ENCODE measurements at places on chromosomes 4 and X.

GRCh38 chr4:79679859-79680258 lies 271.8 kb upstream of the GK2 start:
- DNase-seq, result no peak

DNA sequence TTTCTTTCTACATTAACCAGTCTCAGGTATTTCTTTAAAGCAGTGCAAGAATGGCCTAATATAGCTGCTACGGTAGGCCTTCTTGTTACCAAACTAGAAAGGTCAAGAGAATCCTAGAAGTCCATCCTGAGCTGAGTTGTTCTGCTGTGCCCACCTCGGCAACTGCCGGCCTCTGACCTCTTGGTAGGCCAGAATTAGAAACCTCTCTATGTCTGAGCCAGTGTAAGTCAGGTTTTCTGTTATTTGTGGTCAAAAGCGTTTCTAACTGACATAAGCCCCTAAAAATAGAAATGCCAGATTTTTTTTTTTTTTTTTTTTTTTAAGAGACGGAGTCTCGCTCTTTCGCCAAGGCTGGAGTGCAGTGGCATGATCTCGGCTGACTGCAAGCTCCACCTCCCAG lies 43.1 kb downstream of the SOWAHB start:
- no peak for DNase-seq

GRCh38 chrX:31070057-31070468 lies 1.8 kb downstream of the FTHL17 start:
- no peak for DNase-seq

DNA sequence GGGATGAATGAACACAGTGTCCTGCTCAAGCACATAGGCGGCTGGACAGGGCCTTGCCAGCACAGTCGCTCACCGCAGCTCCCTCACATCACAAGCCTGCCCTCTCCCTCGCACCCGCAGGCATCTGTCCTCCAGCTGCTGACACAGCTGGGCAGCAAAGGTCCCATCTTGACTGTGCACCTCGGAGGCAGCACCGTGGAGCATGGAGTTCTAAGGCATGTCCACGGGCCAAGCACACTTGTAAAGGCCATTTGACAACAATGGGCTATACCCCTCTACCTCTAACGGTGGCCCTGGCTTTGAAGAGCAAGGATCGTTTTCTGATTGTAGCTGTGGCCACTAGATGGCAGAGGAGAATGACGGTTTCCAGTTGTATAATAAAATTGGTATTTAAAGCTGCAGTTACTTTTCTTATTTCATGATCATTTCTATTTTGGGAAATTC lies 53.8 kb downstream of the APLN start:
- peak; percentile 55 for DNase-seq

DNA sequence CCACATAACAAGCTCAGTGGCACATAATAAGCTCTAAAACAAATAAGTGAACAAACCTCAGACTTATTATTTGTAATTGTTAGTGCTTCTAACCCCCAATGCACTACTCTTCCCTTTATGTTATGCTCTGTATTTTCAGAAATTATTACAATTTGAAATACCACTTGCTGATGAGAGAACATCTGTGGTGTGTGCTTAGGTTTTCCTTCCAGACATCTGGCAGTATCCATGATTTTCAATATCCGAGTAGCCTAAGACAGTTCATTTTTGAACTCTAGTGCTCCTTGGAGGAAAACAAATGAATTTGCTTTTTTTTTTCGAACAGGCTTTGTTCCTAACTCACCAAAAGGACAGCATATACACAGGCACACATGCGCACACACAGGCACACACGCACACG lies 278.7 kb upstream of the CLNK start:
- DNase-seq, result no peak

GRCh38 chr4:104906276-104906675 lies 240.4 kb upstream of the TET2 start:
- DNase-seq, result peak; percentile 50

- no peak for DNase-seq
Observed at GRCh38 chr4:2688697-2689096, 67.4 kb downstream of the TNIP2 start.

- DNase-seq, result peak; percentile 33
Observed at GRCh38 chr4:94507708-94508107, 56.0 kb downstream of the PDLIM5 start.

- DNase-seq, result no peak
Observed at GRCh38 chr4:90293320-90293719, 166.1 kb downstream of the CCSER1 start.

- DNase-seq, result no peak
Observed at GRCh38 chr4:124610211-124610610, 102.3 kb downstream of the ANKRD50 start.

DNA sequence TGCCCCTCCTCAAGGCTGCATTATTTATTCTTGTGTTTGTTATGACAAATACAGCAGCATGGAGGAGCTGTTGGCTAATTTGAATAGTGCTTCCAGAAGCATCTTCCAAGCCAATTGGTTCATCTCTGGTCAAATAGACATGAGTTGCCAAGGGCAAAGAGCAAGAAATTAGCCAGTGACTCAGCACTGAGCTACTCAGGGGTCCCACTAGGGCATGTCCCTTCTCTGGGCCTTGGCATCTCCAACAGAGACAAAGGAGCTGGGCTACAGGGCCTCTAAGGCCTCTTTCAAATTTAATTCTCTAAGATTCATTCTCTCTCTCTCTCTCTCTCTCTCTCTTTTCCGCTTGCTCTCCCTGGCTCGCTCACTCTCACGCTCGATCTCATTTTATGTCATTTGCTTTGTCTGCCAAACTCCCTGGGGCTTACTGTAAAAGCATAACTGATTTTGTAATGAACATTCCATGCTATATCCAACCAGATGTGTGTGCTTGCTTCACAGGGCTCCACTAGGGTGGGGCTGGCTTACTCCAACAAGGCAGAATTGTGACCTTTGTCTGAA lies 86.7 kb upstream of the MAGEA4 start:
- DNase-seq, result peak; percentile 44

DNA sequence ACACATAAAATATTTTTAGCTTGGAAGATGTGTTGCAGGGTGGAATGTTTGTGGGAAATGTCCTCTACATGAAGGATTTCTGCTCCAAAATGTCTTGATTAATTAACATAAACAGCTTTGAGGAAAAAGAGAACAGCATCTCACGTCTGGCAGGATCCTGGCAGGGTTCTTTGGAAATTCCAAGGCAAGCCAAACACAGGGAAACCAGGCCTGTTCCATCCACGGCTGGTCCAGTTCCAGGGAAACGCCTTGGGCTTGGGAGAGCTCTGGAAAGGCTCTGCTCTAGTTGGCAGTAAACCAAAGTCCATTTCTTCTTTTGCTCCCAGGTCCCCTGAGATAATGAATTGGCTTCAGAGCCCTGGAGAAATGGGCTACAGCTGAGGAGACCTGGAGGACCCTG lies 42.4 kb upstream of the GAB1 start:
- DNase-seq, result peak; percentile 84

DNA sequence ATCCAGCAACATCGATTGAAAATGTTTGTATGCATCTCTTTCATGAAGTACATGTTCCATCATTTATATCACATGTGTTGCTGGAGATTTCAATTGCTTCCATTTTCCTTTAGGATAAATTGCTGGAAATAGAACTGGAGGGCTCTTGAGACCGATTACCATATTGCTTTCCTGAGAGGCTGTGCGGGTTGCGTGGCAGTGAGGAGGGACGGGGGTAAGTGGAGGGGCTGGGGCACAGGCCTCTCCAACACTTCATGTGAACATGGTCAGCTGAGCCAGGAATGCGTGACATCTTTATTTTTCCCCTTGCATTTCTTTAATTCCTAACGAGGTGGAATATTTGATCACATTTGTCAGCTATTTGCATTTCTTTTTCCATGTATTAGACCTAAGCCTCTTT lies 144.6 kb downstream of the TBL1X start:
- DNase-seq, result no peak

GRCh38 chr4:628821-629635 lies 3.7 kb downstream of the PDE6B start:
- DNase-seq, result no peak

DNA sequence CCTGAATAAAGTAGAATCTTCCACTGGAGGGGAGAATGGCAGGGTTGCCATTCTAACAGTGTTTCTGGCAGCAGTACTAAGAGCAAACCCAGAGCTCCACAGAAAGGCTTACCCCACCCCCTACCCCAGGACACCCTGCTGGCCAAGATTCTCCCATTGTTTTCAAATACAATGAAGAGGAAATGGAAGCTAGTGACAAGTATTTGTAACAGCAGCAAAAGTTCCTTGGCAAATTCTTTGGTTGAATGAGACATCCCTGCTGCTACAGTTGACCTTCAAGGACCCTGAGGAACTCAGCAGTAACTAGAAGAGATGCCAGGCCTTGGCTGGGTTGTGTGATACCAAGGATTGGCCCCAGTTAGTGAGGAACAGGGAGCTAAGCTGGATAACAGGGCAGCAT lies 124.2 kb upstream of the DGKK start:
- no peak for DNase-seq

- DNase-seq, result no peak
Observed at GRCh38 chrX:135944486-135944885, 29.3 kb downstream of the MMGT1 start.

DNA sequence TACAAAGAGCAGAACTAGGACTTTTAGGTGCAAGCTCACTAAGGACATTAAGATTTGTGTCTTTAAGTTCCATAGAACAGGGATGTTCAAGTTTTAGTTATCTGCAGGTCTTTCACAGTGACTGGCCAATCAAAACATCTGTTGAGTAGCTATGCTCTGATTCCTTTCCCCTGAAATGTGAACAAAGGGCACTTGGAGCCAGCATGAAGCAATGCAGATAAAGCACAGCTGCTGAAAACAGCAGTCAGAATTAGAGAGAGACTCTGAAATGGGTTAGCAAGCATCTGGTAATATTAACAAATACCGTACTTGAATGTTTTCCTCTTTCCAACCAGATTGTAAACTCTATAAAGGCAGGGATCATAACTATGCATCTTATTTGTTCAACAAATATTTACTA lies 276.9 kb downstream of the RAB28 start:
- no peak for DNase-seq

GRCh38 chr4:8328866-8329559 lies 59.5 kb downstream of the HTRA3 start:
- no peak for DNase-seq

- no peak for DNase-seq
Observed at GRCh38 chrX:38409289-38409688, 56.9 kb downstream of the OTC start.

DNA sequence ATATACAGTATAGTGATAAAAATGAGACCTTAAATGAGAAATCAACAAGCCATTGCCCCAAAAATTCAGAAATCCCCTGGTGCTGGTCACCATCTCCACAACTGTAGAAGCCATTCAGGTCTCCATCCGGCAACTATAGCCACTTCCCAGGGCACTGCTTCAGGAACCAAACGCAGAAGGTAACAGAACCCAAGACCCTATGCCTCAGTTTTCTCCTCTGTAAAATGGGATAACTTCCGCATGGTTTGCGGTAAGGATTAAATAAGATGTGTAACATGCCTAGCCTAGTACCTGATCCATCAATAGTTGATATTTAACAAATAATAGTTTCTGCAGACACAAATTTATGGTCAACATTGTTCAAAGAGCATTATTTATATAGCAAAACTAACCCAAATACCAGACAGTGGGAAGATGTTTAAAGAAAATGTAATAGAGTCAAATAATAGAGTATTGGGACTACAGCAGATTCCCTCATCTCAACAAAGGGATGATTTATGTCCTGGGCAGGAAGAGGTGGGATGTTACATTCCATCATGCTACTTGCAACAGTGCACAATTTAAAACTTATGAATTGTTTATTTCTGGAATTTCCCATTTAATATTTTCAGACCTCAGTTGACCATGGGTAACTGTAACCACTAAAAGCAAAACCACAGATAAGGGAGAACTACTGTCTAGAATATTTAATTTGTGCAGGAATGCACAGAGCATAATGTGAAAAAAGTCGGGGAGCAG lies 30.0 kb downstream of the IRF2 start:
- DNase-seq, result no peak

- DNase-seq, result no peak
Observed at GRCh38 chr4:169005453-169006099, 4.5 kb downstream of the CBR4 start.

DNA sequence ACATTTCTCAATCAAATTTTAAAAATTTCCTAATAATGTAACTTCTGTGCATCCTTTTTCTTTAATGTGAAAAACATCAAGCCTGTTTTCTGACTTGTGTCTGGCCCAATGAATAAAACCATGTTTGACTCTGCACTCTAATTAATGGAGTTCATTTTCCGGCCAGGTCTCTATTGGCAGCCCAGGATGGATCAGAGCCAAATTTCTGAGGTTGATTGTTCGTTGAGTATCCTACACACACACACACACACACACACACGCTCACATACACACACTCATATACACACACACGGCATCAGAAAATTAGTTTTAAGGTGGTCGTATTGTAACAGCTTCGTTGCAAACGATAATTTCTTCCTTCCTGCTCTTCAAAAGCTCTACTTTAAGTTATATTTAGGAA lies 28.9 kb upstream of the TLL1 start:
- DNase-seq, result peak; percentile 66

- no peak for DNase-seq
Observed at GRCh38 chr4:79625361-79625760, 217.3 kb upstream of the GK2 start.

DNA sequence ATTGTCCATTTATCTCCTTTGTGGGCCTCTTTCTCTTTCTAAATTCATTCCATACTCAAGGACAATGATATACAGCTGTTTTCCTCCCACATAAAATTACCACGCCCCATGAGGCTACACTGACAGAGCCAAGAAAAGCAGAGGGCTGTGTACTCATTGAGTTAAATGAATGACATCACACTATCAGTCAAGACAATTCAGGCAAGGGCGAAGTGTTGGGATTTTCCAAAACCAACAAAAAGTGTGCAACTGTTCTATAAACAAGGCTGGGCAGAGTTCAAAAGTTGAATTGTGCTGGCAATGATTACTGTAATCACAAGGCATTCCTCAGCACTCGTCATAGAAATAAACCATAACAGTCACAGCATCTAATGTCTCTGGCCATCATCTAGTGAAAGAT lies 799.6 kb upstream of the DIAPH2 start:
- DNase-seq, result peak; percentile 46

- DNase-seq, result no peak
Observed at GRCh38 chrX:108344216-108344615, 94.0 kb downstream of the COL4A6 start.

- no peak for DNase-seq
Observed at GRCh38 chr4:10460313-10461047, 3.3 kb upstream of the ZNF518B start.

- DNase-seq, result no peak
Observed at GRCh38 chr4:173056271-173056670, 112.3 kb upstream of the GALNT7 start.

GRCh38 chr4:22029803-22030202 lies 81.2 kb upstream of the KCNIP4 start:
- DNase-seq, result no peak

GRCh38 chr4:121669163-121669550 lies 27.6 kb downstream of the ANXA5 start:
- DNase-seq, result no peak

GRCh38 chr4:54780149-54780495 lies 122.4 kb downstream of the KIT start:
- DNase-seq, result no peak

DNA sequence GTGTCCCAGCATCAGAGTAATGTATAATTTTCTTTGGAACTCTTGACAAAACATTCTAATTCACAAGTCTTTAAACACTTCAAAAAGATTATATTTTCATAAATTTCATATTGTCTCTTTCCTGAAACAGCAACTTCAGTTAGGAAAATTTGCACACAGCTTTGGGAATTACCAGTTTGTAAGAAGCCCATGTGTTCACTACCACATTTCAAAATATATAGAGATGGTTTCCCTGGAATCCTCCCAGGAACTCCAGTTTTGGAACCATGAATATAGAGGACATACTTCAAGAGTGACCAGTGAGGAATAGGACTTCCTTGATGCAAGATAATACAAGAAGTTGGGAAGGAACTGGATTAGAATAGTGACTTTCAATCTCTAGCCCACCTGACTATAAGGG lies 28.7 kb upstream of the HPGDS start:
- no peak for DNase-seq

Data from stomach (tissue), 19 donors.